ENCODE measurements at places on chromosomes 2 and 18.

DNA sequence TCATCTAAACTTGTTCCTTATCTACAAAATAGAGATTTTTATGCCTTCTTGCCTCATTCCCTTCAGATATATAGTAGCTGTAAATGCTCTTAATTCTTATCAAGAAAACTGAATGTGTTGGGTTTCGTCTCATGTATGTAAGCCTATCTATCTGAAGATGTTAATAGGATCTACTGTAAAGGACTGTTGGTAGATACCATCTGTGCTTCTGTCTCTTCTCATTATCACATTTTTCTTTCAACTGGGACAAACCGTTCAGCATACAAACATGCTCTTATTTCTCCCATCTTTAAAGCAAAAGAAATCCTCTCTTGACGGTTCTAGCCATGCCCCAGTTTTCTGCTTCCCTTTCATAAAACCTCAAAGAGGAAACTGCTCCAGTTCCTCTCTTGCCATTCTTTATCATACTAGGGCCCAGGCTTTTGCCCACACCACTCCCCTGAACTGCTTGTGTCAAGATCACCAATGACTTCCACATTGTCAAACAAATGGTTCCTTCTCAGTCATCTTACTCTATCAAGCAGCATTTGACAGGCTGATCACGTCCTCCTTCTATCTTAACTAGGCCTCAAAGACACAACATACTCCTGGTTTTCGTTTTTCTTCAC, 88.7 kb downstream of the ARHGEF33 start:
- no peak for DNase-seq

DNA sequence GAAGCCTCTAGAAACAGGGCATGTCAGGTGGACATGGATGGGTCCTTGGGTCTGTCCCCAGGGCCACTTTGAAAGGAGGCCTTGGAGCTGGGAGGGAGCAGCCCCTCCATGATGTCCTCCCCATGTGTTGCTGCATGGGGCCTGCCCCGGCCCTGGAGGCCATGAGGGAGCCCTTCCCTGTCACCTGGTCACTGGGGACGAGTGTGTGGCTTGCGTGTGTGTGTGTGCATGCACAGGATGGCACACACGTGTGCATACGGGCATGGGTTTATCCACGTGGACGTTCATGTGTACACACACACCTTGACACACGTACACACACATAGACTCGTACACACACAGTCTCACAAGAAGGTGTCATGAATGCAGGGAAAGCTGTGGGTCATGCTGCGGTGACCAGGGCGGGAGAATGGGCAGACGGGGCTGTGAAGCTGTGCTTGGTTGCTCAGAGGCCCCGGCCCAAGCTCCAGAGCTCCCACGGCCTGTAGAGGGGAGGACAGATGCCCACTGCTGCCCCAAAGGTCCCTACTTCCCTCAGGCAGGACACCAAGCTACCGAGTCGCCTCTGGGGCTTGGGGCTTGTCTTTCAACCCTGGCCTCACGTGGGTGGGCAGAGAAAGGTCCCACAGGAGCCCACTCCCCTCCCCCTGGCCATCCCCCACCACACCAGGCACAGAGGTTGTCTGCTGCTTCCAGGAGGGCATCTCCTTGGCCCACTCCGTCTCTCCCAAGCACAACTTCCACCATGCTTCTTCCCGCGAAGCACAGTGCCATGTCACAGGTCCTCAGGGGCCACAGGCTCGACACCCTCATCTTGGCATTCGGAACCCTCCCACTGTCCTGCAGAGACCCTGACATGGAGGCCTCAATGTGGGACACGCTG, 42.3 kb upstream of the GPC1 start:
- no peak for DNase-seq

DNA sequence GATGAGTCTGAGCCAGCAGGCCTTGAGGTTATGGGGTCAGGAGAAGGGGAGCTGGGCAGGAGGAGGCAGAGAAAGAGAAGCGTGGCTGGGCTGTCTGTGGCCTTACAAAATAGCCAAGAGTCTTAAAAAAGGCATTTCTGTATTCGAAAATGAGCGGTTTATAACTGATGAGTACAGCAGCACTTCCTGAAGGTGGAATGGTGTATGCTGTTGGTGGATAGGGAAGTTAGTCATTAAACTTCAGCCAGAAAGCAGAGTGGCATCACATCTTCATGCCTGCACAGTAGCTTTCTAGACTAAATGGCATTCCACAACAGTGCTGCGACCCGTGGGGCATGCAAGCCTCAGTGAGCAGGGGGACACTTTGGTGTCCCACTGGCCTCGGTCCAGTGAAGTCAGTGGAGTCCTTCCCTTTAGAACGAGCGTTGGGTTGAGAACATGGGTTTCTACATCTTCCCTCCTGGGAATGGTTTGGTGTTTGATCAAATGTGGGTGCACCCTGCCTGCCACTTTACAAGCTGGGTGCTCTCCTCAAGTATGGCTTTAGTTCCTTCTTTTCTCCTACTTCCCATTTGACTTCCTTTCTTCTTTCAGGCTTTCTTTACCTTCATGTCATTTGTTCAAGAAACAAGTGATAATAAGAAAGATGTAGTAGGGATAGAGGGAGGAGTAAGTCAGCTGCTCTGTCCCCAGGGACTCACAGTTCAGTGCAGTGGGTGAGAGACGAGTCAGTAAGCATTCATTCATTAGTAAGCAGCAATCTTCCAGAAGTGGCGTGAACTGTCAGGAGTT, 96.3 kb downstream of the ARMC9 start:
- no peak for DNase-seq

GRCh38 chr18:7778181-7778580, 211.1 kb downstream of the PTPRM start:
- no peak for DNase-seq

- DNase-seq = no peak
Observed at GRCh38 chr2:240432430-240432819, 3.0 kb upstream of the GPC1 start.

DNA sequence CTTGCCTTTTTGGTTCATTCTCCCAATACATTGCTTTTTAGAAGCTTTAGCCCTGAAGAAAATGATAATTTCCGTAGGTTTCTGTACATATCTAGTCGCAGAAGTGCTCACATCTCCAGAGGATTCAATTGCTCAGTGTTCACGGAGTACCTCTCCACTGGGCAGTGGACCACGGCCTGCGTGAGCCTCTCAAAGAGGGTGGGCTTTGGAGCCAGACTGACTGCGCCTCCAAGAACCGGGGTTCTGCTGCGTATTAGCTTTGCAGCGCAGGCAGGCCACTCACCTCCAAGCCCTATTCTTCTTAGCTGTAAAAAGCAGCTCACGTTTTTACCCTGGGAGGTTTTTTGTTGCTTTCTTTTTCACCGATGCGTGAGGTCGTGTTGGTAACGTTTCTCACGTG, 35.4 kb downstream of the NTSR2 start:
- no peak for DNase-seq

- no peak for DNase-seq
Observed at GRCh38 chr2:157835006-157835405, 41.1 kb downstream of the ACVR1 start.

- DNase-seq = no peak
Observed at GRCh38 chr2:150917961-150918713, 343.5 kb downstream of the RBM43 start.

Measured in activated naive CD4-positive, alpha-beta T cell (primary cell).